ENCODE measurements at places on chromosomes 1 and 21. TPM values are rescaled to one million over a fixed set of nuclear protein-coding genes. Genes with fewer than 3 reads are reported as not detected.

DNA sequence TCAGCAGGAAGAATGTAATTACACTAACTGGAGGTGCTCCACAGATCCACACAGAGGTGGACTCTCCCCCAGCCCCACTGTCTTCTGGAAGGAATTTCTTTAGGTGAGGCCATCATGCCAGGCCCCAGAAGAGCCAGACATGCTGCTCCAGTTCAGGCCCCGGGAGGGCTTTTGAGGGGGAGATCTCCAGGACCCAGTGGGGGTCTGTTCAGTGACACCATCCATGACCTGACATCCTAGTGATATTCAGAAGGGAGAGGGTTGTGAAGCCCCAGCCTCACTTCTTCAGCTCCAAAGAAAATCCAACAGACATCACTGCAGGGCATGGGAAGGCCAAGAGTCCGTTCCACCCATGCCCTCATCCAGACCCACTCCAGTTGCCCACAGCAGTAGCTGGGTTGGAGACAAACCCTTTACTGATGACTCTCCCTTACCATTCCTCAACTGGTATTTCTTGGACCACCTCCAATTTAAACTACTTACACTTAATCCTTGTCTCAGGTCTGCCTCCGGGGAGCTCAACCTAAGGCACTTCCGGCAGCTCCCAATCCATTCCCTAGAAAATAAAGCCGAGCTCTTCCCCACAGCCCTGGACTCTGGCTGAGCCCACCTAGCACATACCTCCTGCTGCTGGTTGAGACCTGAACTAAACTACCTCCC lies 39.2 kb downstream of the CSMD2 start:
- H3K27ac ChIP-seq = no peak overlapping the region
- H3K4me3 ChIP-seq = no peak overlapping the region
- H3K36me3 ChIP-seq = no peaks in the 10 kb centered on the region
- H3K4me1 ChIP-seq = no peaks in the 10 kb centered on the region
- DNase-seq = no peak

DNA sequence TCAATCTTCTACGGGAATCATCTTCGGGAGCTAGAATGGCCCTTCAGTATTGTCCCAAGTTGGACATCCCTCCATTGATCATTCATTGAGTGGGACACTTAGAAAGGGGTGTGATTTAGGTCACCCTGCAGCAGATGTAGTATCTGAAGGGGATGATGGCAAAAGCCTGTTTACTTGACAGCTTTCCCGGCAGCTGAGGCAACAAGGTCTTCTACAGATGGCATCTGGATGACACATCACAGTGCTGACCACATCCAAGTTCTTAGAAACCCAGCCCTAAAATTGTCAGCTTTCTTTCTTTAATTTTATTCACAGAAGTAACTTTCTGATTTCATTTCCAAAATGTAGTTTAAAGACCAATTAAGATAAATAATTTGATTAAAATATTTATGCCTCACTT lies 150.3 kb downstream of the AMY1C start:
- DNase-seq = no peak
- no peak overlapping the region for H3K4me3 ChIP-seq
- H3K27ac ChIP-seq = no peak overlapping the region

GRCh38 chr1:212689196-212689725 lies 10.4 kb downstream of the BATF3 start:
- H3K36me3 ChIP-seq = no peaks in the 10 kb centered on the region
- no peak overlapping the region for H3K27ac ChIP-seq
- peaks cover 8% of the 10 kb centered on the region for H3K27me3 ChIP-seq
- no peak for DNase-seq
- no peak overlapping the region for H3K4me3 ChIP-seq

- H3K27ac ChIP-seq = no peak overlapping the region
- no peak overlapping the region for H3K4me3 ChIP-seq
- no peaks in the 10 kb centered on the region for H3K4me1 ChIP-seq
- H3K36me3 ChIP-seq = no peaks in the 10 kb centered on the region
- peaks cover 21% of the 10 kb centered on the region for H3K27me3 ChIP-seq
- no peak for DNase-seq
Observed at GRCh38 chr1:19042675-19043578, 86.5 kb upstream of the IFFO2 start.

DNA sequence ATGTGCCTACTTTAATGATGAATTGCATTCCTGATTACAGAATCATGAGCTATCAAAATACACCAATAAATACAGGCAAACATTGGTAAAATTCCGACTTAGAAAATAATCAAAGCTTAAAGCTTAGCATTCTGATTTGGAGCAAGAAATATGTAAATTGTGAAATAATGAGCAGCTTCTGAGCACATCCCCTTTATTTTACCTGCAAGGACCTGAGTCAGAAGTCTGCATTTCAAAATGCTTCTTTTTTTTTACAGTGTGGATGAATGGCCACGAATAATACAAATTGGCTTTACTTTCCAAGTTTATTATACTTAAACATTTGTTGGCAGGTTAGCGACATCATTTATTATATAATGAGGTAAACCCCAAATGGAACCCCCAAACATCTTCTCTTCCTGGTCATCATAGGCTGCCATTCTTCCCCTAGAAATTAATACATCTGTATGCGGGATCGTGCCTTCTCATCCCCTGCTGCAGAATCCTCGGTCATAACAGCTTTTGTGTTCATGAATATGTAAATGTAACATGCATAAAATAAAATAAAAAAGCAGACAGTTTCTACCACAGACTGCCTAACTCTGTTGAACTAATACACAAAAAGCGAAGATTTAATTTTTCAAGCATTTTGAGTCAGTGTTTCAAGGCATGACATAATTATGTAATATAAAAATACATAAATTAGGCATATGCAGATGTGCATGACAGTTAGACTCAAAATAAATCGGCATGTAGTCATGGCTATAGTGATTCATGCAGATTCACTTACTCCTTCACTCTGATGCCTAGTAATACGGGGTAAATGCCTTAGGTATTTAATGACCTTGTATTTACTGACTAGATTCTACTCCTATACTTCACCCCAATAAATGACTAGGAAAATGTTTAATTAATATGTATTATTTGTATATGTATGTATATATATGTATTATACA lies 339.7 kb downstream of the USP25 start:
- H3K4me3 ChIP-seq = no peak overlapping the region
- H3K27ac ChIP-seq = no peak overlapping the region
- no peaks in the 10 kb centered on the region for H3K27me3 ChIP-seq
- H3K36me3 ChIP-seq = no peaks in the 10 kb centered on the region
- DNase-seq = no peak

- H3K27me3 ChIP-seq = no peaks in the 10 kb centered on the region
- no peaks in the 10 kb centered on the region for H3K36me3 ChIP-seq
- H3K27ac ChIP-seq = no peak overlapping the region
- DNase-seq = no peak
- no peaks in the 10 kb centered on the region for H3K4me1 ChIP-seq
Observed at GRCh38 chr1:84245563-84245962, 55.9 kb upstream of the SAMD13 start.

DNA sequence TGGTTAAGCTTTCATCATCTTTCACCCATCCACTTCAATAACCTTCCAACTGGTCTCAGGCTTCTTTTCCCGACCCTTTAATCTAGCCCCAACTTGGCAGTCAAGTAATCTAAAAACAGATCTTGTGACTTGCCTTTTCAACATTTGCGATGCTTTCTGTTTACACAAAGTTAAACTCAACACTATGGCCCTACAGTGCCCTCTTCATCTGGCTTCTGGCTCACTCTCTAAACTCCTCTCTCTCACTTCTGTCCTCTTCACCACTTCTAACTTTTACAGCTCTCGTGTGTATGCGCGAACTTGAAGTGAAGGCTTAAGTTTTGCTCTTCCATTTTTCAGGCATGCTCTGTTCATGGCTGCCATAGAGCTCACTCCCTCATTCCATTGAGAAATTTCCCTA lies 1122.3 kb upstream of the ADGRL2 start:
- no peaks in the 10 kb centered on the region for H3K27me3 ChIP-seq
- no peaks in the 10 kb centered on the region for H3K36me3 ChIP-seq
- H3K4me3 ChIP-seq = no peak overlapping the region
- no peak for DNase-seq
- H3K4me1 ChIP-seq = no peaks in the 10 kb centered on the region

DNA sequence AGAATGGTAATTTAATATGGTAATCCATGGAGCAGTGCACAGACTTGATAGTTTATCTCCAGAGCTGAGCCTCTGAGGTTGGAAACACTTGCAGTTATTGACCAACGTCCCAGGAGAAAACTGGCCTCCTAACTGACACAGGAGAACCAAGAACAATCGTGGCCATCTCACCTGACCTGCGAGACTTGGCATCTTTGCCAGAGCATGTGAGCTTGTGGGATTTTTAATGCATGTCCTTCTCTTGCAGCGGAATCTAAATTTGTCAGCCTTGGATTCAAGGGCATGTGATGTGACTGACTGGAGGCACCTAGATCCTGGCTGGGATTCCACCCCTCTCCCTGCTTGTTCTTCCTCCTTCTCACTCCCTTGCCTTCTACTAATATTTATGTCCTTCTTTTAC lies 27.8 kb upstream of the SLC26A9 start:
- H3K27me3 ChIP-seq = no peaks in the 10 kb centered on the region
- DNase-seq = no peak
- H3K4me1 ChIP-seq = no peaks in the 10 kb centered on the region
- no peak overlapping the region for H3K4me3 ChIP-seq
- no peak overlapping the region for H3K27ac ChIP-seq

DNA sequence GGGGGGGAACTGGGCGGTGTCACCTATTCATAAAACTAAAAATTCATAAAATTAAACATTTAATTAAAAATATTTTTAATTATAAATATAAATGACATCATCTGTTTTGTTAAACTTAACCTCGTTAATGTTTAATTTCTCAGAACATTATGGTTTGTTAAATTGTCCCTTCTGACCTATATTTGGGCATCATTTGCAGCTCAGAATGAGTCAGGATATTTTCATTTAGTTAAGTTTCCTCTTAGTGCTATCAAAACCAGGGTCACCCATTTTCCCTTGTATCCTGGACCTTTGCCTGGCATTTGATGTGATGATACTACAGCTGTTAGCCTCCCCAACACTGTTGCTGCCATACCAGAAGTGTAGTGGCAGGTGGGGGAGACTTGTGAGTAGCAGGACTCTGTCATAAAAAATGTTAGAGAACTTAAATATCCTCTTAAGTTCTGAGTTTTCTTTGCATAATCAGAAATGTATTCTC lies 30.3 kb downstream of the TSNAX start:
- peaks cover 4% of the 10 kb centered on the region for H3K36me3 ChIP-seq
- H3K27ac ChIP-seq = no peak overlapping the region
- no peaks in the 10 kb centered on the region for H3K4me1 ChIP-seq
- no peak overlapping the region for H3K4me3 ChIP-seq
- DNase-seq = no peak

DNA sequence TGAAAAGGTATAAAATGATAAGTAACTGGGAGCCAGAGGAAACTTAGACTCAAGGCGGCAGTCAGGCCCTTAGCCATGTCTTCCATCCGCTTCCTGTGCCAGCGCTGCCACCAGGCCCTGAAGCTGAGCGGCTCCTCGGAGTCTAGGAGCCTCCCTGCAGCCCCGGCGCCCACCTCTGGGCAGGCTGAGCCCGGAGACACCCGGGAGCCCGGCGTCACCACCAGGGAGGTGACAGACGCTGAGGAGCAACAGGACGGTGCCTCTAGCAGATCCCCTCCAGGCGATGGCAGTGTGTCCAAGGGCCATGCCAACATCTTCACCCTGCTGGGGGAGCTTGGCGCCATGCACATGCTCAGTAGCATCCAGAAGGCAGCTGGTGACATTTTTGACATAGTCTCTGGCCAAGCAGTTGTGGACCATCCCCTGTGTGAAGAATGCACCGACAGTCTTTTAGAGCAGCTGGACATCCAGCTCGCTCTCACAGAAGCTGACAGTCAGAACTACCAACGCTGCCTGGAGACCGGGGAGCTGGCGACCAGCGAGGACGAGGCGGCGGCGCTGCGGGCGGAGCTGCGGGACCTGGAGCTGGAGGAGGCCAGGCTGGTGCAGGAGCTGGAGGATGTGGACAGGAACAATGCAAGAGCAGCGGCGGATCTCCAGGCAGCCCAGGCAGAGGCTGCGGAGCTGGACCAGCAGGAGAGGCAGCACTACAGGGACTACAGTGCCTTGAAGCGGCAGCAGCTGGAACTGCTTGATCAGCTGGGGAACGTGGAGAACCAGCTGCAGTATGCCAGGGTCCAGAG lies at the start of gene BECN2:
Gene BECN2 (plus strand): TSS at position 76 of the 803 bp plus-strand sequence. CDS start 0 bp downstream, at position 76.
- H3K27me3 ChIP-seq = no peaks in the 10 kb centered on the region
- H3K36me3 ChIP-seq = no peaks in the 10 kb centered on the region
- no peak within 1 kb of the TSS for H3K4me3 ChIP-seq
- no peak within 1 kb of the TSS for H3K27ac ChIP-seq

DNA sequence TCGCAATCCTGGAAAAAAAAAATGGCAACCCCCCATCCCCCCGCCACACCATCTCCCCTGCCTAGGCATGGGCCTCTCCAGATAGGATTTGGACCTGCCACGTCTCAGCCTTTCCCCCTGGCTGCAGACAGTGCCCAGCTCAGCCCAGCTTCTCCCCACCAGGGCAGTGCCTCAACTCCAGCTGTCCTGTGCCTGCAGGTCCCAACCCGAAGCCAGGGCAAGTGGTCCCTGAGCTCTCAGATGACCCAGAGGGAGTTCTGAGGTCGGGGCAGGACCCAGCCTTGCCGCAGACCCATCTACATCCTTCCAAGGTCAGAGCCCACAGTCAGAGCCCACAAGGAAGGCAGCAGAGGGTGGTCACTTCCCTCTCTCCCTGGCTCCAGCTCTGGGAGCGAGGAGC lies 86.7 kb upstream of the POU3F1 start:
- H3K36me3 ChIP-seq = no peaks in the 10 kb centered on the region
- DNase-seq = no peak
- H3K27me3 ChIP-seq = peaks cover 74% of the 10 kb centered on the region
- no peaks in the 10 kb centered on the region for H3K4me1 ChIP-seq
- H3K4me3 ChIP-seq = no peak overlapping the region

DNA sequence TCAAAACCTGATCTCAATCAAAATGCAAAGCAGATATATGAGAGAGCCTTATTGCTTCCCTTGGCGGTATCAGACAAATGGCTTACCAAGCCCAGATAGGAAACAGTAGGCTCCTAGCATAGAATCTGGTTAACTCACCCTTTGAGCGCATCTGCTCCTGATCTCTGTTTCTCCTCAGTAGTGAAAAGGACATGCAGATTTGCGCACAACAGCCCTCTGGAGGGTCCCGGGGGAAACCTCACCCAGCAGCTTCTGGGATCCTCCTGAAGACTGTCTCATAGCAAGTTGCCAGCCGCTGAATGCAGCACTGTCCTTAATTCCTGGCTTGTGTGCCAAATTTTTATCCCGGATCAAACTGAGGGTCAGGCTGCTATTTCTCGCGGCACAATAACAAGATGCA lies 192.2 kb downstream of the FASLG start:
- no peaks in the 10 kb centered on the region for H3K36me3 ChIP-seq
- no peak overlapping the region for H3K27ac ChIP-seq
- H3K4me1 ChIP-seq = no peaks in the 10 kb centered on the region
- H3K4me3 ChIP-seq = no peak overlapping the region

Gene TMIGD3
- 28.2 TPM for polyA plus RNA-seq

Gene FCRL6
- polyA plus RNA-seq = 0.57 TPM

Gene RPL22
- polyA plus RNA-seq = 1,043 TPM

Gene PLEKHN1
- 1.7 TPM for polyA plus RNA-seq

Gene TNFRSF9
- 12.0 TPM for polyA plus RNA-seq
